ENCODE measurements at places on chromosomes 12 and 14.

DNA sequence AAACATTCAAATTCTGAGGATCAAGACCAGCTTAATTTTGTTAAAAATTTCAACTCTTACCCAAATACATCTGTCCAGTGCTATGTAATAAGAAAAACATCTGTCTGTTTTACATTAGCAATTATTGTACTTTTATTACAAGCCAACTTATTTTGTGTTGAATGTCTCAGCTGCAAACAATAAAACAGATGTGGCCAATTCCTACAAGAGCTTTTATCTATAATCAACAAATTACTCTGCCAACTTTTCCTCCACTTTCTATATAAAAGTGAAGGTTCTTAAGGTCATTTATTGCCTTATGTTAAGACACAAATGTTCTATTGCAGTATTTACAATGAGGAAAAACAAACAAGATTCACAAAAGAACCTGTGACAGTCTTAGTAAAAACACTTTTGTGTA lies 72.7 kb downstream of the NOVA1 start:
- DNase-seq, result no peak

- DNase-seq, result no peak
Observed at GRCh38 chr12:2140858-2141519, 88.2 kb downstream of the CACNA1C start.

DNA sequence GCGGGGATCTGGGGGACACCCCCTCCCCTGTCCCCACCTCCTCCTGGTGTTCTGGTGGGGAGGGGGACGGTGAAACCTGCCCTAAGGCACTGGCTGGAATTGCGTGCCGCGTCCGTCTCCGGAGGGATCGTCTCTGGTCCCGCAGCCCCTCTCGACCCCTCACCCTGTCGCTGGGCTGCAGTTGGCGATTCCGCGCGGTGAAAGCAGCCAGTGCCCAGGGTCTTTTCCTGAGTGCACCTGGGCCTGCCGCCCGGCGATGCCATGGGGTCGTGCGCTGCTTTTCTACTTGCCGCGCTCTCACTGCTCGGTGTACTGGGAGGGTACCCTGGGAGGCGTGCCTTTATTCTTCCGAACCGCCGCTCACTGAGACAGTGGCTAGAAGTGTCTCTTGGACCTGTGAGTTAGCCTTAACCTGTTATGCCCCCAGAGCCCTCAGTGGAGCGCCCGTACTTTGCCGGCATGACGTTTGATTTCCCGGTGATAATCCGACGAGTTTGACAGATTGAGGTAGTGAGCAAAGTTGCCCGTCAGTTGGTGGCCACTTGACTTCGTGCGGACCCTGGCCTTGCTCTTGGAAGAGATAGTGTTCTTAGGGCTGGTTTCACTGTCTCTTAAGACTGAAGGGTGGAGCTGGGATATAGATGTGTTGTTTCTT lies 788 bp downstream of the SFSWAP start:
- peak; percentile 2 for DNase-seq

DNA sequence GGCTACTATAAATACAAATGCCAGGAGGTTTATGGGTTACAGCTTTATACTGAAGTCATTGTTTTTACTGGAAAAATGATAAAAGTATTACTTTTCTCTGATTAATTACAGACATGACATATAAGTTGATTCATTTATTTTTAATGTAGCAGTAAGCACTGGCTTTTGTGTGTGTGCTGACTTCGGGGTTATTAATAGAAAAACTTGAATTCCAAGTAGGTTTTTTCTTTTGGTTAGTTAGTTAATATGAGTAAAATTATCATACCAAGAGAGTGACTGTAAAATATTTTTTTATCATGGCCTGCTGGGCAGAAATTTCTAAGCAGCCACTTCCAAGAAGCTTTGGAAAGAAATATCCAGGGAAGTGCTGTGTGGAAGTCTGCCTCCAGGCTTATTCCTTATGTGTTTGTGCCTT lies 56.4 kb downstream of the IFT81 start:
- DNase-seq, result peak; percentile 20

GRCh38 chr14:70597731-70598130 lies 2.7 kb downstream of the MED6 start:
- DNase-seq, result no peak

GRCh38 chr12:28585146-28585545 lies 394.9 kb downstream of the CCDC91 start:
- DNase-seq, result no peak

- DNase-seq, result no peak
Observed at GRCh38 chr12:121560392-121561008, 20.3 kb downstream of the KDM2B start.

DNA sequence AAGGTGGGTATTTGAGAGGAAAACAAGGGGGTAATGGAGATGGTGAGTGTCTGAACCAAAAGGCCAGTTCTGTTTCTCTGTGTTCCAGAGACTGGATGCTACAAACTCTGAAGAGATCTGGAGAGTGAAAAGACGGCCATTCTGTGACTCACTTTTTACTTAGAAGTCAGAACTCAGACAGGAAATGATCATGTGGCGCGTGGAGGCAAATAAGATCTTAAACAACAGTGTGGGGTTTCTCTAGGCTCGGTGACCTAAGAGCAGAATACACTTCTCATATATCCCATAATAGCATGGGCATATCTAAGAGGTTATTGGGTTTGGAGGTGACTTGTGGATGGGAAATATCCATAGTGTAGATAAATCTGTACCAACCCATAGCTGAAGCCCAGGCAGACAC lies 463.5 kb downstream of the TMEM132D start:
- DNase-seq, result no peak

- no peak for DNase-seq
Observed at GRCh38 chr14:99905121-99905520, 111.9 kb downstream of the EML1 start.

- DNase-seq, result no peak
Observed at GRCh38 chr14:42316693-42317092, 710.0 kb downstream of the LRFN5 start.

GRCh38 chr12:38664661-38665269 lies 240.6 kb downstream of the CPNE8 start:
- DNase-seq, result peak; percentile 43

- DNase-seq, result no peak
Observed at GRCh38 chr12:2629051-2629450, 165.7 kb upstream of the FKBP4 start.

DNA sequence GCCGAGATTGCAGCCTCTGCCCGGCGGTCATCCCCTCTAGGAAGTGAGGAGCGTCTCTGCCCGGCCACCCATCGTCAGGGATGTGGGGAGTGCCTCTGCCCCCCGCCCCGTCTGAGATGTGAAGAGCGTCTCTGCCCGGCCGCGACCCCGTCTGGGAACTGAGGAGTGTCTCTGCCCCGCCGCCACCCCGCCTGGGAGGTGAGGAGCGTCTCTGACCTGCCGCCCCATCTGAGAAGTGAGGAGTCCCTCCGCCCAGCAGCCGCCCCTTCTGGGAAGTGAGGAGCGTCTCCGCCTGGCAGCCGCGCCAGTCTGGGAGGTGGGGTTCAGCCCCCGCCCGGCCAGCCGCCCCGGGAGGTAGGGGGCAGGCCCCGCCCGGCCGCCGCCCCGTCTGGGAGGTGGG lies 544.0 kb downstream of the CCER1 start:
- DNase-seq, result no peak

- DNase-seq, result no peak
Observed at GRCh38 chr12:125684968-125685790, 619.9 kb downstream of the AACS start.

GRCh38 chr14:57038689-57039088 lies 228.4 kb upstream of the OTX2 start:
- no peak for DNase-seq

GRCh38 chr14:68574906-68575305 lies 218.0 kb downstream of the ZFP36L1 start:
- peak; percentile 48 for DNase-seq

DNA sequence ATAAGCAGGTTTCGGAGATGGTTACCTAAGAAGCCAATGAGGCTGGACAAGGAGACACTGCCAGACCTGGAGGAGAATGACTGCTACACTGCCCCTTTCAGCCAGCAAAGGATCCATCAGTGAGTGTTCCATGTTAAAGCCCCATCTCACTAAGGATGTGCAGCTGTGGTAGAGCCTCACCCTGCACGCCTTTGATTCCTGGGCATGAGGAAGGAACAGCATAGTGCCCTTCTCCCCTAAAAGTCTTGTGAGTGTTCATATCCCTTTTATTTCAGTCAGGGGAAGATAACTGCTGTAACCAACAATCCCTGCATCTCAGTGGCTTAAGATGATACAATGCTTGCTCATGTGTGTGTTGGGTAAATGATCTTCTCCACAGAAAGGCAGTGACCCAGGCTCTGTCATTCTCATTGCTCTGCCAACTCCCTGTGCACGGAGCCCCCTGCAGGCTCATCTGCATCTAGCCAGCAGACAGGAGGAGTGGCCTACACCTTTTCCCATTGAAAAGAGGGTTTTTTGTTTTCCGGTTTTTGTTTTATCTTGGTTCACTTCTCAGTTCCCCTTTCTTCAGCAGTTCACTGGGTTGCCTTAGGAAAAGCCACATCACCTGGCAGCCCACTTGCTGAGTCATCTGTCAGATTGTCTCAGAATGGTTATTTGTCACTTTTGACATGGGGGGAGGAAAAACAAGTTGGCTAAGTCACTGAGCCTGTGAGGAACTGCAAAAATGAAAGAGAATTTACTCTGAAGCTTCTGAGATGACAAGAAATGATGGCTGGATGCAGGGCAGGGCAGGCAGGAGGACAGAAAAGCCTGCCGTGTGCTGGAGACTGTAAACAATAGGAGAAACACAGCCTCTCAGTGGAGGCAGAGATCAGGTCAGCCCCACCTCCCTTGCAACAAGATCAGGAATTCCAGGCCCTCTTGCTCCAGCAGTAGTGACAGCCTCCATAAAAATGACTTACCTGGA lies 193.3 kb downstream of the ANO4 start:
- DNase-seq, result peak; percentile 88

DNA sequence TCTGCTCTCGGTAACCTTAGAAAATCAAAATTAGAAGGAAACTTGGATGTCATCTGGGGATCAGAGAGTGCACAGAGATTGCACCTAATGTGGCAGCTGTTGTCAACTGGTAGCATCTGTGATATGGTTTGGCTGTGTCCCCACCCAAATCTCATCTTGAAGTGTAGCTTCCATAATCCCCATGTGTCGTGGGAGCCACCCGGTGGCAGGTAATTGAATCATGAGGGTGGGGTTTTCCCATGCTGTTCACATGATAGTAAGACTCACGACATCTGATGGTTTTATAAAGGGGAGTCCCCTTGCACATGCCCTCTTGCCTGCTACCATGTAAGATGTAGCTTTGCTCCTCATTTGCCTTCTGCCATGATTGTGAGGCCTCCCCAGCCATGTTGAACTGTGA lies 127.7 kb upstream of the SRRM4 start:
- peak; percentile 7 for DNase-seq

DNA sequence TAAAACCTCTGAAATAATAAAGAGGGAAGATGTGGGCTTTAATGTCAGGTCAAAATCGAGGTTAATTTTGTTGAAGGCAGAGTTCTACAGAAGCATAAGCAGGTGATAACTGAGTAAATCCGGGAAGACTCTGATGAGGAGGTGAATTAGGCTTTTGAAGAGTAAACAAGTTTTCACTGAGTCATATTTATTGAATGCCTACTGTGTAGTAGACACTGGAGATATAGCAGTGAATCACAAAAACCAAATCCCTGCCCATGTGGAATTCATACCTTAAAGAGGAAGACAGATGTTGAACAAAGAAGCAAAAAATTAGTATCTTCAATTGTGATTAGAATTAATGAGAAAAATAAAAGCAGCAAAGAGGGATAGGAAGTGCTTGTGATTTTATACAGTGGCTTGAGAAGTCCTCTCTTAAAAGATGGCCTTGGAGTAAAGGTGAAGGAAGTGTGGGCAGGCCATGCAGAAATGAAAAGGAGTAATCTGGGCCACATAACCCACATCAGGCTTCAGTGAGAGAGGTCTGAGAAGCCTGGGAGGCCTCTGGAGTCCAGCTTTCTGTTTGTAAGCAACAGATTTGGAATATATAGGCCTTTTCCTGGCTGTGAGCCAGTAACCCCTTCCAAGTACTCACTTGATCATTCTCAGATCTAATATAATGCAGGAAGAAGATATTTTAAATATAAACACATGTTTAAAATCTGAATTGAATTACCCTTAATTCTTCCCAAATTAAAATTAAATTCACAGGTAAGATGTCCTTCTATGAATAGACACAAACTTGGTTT lies 46.7 kb downstream of the BHLHE41 start:
- DNase-seq, result peak; percentile 42

GRCh38 chr12:70706611-70707010 lies 69.4 kb upstream of the PTPRB start:
- no peak for DNase-seq

DNA sequence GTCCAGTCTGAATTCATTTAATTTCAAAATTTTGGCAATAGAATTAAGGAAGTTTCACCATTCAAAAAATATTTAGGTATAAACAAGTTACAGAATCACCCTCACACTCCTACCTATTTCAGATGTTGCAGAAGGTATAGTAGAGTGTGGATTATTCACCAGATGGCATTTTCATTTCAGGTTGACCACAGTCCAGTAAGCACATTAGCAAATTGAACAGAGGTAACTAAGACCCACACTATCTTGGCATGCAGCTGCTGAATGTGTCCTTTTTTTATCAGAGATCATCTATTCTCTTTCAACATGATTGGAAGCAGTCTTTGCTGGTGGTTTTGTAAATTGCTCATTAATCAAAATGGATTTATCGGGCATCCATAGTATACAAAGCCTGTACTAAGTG lies 151.8 kb upstream of the GARIN6 start:
- DNase-seq, result no peak

DNA sequence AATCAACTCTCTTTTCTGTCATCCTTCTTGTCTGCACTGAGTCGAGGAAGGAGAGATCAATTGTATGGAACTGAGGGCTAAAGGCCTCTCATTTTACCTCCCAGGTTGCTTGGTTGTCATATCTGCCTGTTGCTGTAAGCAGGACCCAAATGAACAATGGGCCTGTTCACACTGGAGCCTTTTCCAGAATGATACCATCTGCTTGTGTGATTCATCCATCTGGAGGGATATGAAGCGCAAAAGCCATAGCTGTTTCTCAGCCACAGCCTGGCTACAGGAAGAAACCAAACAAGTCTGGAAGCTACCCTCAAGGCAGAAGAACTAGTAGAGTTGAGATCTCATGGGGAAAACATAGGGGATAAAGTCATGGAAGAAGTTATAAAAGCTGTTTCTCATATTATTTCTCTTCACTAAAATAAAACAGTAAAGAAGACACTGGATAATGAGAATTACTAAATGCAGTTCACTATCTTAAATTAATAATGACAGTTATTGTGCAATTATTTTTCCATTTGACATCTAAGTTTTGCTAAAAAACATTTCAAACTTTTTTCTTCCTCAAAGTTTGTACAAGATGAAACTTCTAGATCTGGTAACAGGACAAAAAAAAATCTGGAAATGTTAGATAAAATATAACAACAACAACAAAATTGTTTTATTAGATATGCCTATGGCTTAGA lies 106.3 kb downstream of the SPTSSA start:
- DNase-seq, result peak; percentile 92

GRCh38 chr12:34244608-34245007 lies 222.3 kb downstream of the ALG10 start:
- DNase-seq, result no peak

Data from kidney tubule cell (primary cell).